T-helper 2 cell treated with Interferon-gamma antibody and Interleukin-4, amounts not matched to agents 100 ng/mL and 5 ng/mL, for 36 hours (primary cell): ENCODE measurements at places on chromosomes 6 and 20. TPM values are rescaled to one million over a fixed set of nuclear protein-coding genes. Genes with fewer than 3 reads are reported as not detected.

Gene C6orf163
- 1.3 and 2.2 TPM in 2 replicates for total RNA-seq

Gene ANGPT4
- not detected in 2 replicates for total RNA-seq

Gene TP53TG5
- 0.09 and 0.11 TPM in 2 replicates for total RNA-seq

Gene LATS1
- total RNA-seq: 37.9 and 40.1 TPM in 2 replicates

Gene OLIG3
- not detected in 2 replicates for total RNA-seq

Gene TRIM40
- total RNA-seq: not detected in 2 replicates

Gene KHDC1L
- total RNA-seq: 0.32 TPM in 1 of 2 replicates, not detected in the other

Gene C20orf141
- total RNA-seq: not detected in 2 replicates

Gene GSTA1
- total RNA-seq: not detected in 2 replicates

Gene TRIM38
- 24.9 and 25.2 TPM in 2 replicates for total RNA-seq

Gene EHMT2
- 70.9 and 73.1 TPM in 2 replicates for total RNA-seq

Gene APCDD1L
- not detected in 2 replicates for total RNA-seq
